ENCODE measurements at places on chromosomes 1 and 21. TPM values are rescaled to one million over a fixed set of nuclear protein-coding genes. Genes with fewer than 3 reads are reported as not detected.

- H3K4me1 ChIP-seq = peaks cover 13% of the 10 kb centered on the region
- H3K27ac ChIP-seq = no peak overlapping the region
- H3K36me3 ChIP-seq = peaks cover 29% of the 10 kb centered on the region
- no peak overlapping the region for H3K4me3 ChIP-seq
- DNase-seq = no peak
These were observed 12.0 kb downstream of the OTUD3 start for GRCh38 chr1:19894218-19894617.

DNA sequence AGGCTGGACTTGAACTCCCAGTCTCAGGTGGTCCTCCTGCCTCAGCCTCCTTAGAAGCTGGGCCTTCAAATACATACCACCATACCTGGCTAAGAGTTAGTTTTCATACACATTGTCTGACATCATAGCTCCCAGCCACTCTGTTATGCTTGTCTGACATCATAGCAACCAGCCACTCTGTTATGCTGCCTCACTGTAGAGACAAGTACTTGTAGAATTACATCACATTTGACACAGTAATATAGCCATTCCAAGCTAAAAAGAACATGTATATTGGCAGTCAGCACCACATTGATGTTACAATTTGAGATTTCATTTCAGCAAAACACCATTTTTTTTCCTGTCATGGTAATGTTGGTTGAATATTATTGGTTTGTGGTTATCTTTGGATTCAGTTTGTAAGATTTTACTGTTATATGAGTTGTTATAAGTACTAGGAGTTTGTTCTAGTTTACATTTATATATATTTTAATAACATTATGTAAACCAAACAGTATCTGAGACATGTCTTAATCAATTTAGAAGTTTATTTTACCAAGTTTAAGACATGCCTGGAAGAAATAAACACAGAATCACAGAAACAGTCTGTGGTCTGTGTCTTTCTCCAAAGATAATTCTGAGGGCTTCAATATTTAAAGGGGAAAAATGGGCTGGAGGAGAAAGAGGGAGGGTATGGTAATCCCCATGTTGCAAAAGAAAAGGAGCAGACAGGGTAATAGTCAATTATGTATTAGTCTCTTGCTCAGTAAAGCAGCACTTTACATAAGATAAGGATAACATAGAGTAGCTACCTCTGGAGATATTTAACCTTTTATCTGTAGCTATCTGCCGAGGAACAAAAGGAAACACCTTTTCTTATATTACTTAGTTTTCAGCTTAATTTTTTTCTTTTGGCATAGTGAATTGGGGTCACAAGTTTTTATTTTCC, 43.0 kb downstream of the XPR1 start:
- no peak for DNase-seq
- H3K4me1 ChIP-seq = peaks cover 71% of the 10 kb centered on the region
- H3K36me3 ChIP-seq = peaks cover 19% of the 10 kb centered on the region
- no peak overlapping the region for H3K27ac ChIP-seq
- H3K4me3 ChIP-seq = no peak overlapping the region
- H3K27me3 ChIP-seq = no peaks in the 10 kb centered on the region

Gene BEND5
- 2.5 TPM for polyA plus RNA-seq

Gene PGLYRP3
- polyA plus RNA-seq = not detected

Gene KIF26B
- polyA plus RNA-seq = not detected

Gene IGFN1
- polyA plus RNA-seq = not detected

All from immature natural killer cell (primary cell).